Stimulated activated CD4-positive, alpha-beta T cell treated with anti-CD3 and anti-CD28 coated beads, TNF-alpha, amount 100 ng/mL, for 48 hours (primary cell): ENCODE measurements at places on chromosomes 16 and 17.

DNA sequence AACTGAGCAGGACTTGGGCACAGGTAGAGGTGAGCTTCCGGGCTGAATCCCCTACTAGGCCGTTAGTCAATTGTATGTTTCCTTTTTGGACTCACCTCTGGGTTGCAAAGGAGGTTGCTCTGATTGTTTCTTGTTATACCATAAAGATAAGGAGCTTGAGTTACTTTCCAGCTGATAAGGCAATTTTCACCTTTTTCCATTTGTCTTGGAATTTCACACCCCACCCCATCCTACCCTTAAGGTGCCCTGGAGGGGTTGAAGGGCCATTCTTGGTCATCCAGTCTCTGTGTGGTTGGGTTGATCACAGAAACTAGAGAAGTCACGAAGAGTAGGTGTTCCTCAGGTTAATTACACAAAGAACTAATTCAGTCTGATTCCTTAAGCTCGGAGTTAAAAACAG, 162.2 kb downstream of the CDH13 start:
- no peak for DNase-seq

DNA sequence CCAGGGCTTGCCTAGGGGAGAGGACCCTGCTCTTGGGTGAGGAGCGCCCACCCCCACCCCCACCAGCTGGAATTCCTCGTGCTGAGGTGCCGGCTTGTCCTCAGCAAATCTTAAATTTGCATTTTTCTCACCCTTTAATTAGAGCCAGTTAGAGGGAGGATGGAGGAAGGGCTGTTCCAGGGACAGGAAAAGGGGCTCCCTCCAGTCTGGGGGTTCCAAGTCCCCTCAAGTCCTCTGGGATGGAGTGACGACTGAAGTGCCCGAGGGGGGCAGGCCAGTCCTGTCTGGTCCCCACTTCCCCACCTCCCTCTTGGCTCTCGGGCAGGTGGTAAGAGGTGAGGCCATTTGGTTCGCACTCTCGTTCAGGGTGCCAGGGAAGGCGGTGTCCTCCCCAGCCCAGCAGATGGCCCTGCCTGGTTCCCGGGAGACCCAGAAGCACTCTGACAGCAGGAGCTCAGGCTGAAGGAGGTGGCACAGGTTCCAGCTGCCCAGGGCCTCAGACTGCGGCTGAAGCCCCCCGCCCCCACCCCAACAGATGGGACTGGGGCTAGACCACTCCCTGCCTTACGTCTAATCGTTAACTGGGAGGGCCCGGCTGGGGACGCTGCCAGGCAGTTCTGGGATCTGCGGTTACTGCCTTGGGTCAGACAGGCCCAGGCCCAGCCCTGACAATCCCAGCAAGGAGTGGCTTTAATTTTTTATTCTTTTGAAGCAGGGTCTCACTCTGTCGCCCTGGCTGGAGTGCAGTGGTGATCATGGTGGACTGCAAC, 2.2 kb downstream of the RAB26 start:
- DNase-seq, result no peak

- no peak for DNase-seq
Measured at GRCh38 chr17:896953-897661, 82.5 kb downstream of the NXN start.

DNA sequence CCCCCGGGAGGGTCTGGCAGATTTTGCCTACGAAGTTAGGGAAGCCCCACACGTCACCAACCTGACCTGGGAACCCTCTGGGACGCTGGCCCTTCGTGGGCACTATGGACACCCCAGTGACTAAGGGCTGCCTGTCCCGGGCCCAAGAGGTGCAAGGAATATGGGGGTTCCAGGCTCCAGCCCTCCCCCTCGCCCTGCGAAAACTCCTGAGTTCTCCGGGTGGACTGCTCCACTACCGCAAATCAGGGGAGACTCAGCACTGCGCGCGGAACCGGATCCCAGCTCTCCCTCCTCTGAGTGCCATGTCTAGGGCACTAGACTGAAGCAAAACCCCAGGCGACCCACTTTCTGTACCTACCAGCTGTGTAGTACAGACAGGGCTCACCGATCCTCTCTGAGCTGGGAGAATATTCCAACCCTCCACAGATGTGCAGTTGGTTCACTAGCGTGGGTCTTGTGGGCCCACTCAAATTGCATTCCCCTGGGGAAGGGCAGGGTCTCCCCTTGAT, at the start of gene ARL5C:
ARL5C (minus strand) TSS at position 321 of the 509 bp plus-strand sequence. CDS start 401 bp downstream, outside the sequence.
- DNase-seq, result no peak

GRCh38 chr16:11517961-11518360, 68.8 kb downstream of the LITAF start:
- DNase-seq, result no peak

- no peak for DNase-seq
Measured at GRCh38 chr17:19301274-19301951, 61.1 kb downstream of the B9D1 start.

DNA sequence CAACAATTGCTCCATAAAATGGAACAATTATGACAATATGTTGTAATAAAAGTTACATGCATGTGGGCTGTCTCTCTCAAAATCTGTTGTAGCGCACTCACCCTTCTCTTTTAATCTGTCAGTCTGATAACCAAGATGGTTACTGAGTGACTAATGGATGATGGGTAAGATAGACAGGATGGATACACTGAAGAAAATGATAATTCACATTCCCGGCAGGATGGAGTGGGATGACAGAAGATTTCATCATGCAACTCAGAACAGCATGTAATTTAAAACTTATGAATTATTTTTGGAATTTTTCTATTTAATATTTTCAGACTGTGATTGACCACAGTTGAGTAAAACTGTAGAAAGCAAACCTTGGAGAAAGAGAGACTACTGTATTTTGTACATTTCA, 30.5 kb downstream of the CDH13 start:
- DNase-seq, result no peak

GRCh38 chr17:73029021-73029420, 63.5 kb downstream of the SLC39A11 start:
- DNase-seq, result no peak

DNA sequence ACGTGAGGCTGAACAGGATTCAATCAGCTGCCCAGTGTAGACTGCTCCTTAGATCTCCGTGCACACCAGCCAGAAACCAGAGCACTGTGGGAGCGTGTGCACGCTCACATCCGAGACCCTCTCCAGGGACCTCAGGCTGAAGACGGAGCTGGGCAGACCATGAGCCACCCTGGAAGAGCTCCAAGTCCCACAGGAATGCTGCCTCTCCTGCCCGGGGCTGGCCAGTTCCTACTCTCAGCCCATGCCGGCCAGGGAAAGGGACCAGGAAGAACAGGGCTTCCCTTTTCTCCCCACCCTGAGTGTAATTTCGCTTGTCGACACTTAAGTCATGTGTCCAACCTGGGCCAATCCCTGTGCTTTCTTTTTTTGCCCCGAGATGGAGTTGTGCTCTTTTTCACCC, 6.9 kb downstream of the ALYREF start:
- no peak for DNase-seq

- DNase-seq, result no peak
Measured at GRCh38 chr17:36989173-36989572, 40.4 kb downstream of the AATF start.

- no peak for DNase-seq
Measured at GRCh38 chr16:89320782-89321501, 103.4 kb downstream of the ZNF778 start.

GRCh38 chr16:31186930-31187807, 7.2 kb downstream of the FUS start:
- DNase-seq, result no peak

DNA sequence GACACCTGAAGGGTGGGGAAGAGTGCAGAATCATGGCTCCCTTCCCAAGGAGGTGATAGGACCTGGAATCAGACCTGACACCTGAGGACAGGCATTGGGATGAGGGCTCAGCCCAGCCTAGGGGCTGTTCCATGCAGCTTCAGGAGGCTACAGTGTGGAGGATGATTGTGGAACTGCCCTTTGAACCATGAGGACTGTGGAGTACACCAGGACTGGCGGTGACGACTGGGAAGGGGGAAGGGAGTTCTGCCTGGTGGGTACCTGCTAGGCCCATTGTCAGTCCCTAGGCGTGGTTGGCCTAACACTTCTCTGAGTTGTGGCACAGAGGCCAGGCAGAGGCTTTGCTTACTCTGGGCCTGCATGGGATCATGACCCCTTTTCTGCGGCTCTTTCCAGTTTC, 76.1 kb downstream of the MPRIP start:
- no peak for DNase-seq

DNA sequence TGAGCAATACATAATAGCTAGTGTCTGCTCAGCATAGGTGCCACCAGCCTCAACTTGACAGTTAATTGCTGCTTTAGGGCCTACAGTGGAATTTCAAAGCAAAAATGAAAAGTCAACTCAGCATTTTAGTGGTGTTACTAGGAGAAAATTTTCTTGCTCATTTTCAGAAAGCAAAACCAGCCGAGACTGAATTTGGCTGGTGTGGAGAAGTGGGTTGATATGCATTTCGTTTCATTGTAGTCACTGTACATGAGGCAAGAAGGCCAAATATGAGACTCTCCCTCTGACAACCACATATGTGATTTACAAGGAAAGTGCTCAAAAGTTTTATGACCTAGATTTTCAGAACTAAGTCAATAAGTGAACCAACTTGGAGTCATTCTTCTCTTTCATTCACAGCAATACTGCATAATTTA, 54.0 kb downstream of the DUSP14 start:
- DNase-seq, result no peak

GRCh38 chr16:1026057-1026783, 44.6 kb downstream of the SOX8 start:
- no peak for DNase-seq

DNA sequence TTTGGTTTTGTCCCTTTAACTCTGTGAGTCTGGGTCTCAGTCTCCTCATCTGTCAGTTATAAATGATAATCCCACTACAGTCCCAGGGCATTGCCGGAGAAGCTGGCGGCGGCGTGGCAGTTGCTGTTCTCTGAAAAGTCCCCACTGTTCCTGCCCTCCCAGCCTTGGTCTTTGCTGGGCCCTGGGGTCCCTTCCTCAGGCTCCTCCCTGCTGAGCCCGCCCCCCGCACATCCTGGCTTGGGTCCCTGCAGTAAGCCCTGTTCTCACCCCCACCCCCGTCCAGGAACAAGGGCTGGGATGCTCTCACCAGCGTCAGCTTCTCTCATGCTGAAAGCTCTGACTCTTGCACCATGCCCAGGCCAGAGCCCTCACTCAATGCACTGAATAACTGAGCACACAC, 35.3 kb upstream of the PEMT start:
- no peak for DNase-seq

DNA sequence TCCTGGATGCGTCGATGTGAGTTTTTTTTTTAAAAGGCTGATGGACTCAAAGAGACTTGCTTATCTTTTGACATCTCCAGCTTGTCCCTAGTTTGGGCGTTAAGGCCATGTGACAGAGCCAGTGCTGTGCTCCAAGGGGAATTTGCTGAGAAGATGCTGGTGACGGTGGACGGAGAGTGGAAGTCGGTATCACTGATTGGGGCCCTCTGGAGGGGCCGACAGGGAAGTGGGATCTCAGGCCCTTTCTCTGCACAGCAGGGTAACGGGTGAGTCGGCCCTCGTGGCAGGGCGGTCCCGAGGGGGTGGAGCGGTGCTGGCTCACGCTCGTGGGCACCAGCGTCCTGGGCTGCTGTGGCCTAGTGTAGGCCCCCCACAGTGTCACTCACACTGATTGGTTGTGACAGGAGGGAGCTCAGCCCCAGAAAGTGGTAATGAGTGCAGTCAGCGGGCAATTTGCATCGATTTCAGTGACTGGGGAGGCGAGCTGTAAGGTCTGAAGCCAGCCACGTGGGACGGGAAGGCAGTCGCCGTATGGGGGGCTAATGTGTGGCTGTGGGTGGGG, 91.3 kb downstream of the TBC1D16 start:
- no peak for DNase-seq

DNA sequence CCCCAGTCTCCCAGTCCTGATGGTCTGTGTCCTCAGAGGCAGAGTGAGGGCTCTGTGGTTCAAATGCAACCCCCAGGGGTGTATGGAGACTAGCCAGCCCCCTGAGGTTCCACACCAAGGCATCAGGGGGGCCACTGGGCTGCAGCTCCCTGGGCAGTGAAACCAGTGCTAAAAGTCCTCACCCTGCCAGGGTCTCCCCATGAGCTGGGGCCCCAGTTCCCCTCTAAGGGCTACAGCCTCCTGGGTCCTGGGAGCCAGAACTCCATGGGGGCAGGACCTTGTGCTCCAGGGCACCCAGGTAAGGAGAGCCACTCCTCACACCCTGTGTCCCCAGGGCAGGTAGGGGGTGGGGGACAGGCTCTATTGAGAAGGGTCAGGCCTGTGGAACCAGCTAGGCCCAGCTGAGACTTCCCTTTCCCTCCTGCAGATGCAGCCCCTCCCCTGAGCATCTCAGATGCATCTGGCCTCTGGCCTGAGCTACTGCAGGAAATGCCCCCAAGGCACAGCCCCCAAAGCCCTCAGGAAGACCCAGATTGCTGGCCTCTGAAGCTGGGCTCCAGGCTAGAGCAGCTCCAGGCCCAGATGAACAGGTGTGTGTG, 6.4 kb upstream of the DCAF7 start:
- no peak for DNase-seq

DNA sequence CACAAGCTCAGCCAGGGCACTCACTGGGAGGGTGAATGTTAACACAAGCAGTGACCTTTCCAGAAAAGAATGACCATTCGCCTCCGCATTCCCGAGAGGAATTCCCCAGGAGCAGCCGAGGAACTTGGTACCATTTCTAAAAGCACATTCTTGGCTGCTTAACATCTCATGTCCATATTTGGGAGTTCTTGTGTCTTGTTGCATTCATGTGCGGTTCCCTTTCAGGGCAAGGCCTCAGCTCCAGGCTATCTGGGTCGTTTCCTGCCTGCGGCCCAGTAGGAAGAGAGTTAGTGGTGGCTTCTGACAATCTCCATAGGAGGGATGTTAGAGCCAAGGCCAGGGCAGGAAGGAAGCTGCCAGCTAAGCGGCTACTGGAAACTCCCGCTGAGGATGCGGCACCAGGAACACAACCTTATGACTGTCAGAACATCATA, 27.8 kb upstream of the MEAK7 start:
- DNase-seq, result no peak

- no peak for DNase-seq
Measured at GRCh38 chr17:66679631-66680517, 155.0 kb upstream of the CACNG5 start.

DNA sequence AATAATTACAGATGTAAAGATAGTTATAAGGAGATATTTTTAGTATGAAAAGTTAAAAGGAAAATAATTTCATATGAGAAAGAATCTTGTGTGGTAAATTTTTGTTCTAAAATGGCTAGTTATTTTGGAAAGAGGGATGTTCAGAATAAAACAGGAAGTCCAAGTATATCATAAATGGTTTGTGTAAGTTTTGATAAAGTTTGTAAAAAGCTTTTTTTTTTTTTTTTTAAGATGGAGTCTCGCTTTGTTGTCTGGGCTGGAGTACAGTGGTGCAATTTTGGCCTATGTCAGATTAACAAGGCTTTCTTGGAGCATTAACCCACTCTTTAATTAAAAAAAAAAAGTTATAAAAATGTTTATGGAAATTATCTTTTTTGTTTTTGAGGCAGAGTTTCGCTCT, 8.2 kb upstream of the CDK10 start:
- no peak for DNase-seq

- no peak for DNase-seq
Measured at GRCh38 chr16:24573141-24573540, 33.8 kb downstream of the RBBP6 start.
